B cell (primary cell): ENCODE measurements at places on chromosomes 12 and 14. TPM values are rescaled to one million over a fixed set of nuclear protein-coding genes. Genes with fewer than 3 reads are reported as not detected.
A peak's percentile ranks its signal among the peaks of the same experiment; 100 is the strongest.

Gene KLRK1
- polyA plus RNA-seq, result 2.1 and 60.0 TPM in 2 replicates

GRCh38 chr12:92234533-92234932, 88.9 kb upstream of the BTG1 start:
- DNase-seq, result no peak
- H3K36me3 ChIP-seq, result no peaks in the 10 kb centered on the region
- peaks cover 3% of the 10 kb centered on the region for H3K4me1 ChIP-seq
- H3K4me3 ChIP-seq, result no peak overlapping the region

DNA sequence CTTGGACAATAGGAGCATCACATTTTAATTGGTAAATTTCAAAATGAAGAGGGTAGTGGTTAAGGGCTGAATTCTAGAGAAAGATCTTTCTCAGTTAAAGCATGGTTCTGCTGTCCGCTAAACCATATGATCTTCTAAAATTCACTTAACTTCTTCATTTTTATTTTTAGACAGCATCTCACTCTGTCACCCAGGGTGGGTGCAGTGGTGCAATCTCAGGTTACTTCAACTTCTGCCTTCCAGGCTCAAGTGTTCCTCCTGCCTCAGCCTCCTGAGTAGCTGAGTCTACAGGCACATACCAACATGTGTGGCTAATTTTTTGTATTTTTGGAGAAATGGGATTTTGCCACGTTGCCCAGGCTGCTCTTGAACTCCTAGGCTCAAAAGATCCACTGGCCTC, 226.7 kb upstream of the ABCD2 start:
- H3K27me3 ChIP-seq, result no peaks in the 10 kb centered on the region
- peaks cover 18% of the 10 kb centered on the region for H3K4me1 ChIP-seq
- H3K4me3 ChIP-seq, result no peak overlapping the region
- DNase-seq, result peak; percentile 20

DNA sequence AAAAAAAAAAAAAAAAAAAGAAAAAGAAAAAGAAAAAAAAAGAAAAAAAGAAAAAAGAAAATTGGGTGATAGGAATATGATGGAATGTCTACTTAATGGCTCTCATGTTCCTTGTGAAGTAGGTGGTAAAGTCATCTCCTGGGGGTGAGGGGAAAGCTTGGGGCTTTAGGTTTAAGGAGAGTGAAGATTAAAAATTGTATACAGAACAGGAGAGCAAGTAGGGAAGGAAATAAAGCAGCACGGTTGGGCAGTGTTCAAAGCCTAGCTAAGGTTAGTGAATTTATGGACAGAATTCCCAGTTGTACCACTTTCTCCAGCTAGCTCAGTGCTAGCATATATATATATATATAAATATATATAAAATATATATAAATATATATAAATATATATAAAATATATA, 40.0 kb upstream of the SLC2A13 start:
- no peak for DNase-seq
- no peaks in the 10 kb centered on the region for H3K36me3 ChIP-seq
- no peak overlapping the region for H3K4me3 ChIP-seq
- H3K27ac ChIP-seq, result no peak overlapping the region

- no peaks in the 10 kb centered on the region for H3K27me3 ChIP-seq
- no peak overlapping the region for H3K4me3 ChIP-seq
- no peaks in the 10 kb centered on the region for H3K36me3 ChIP-seq
- H3K27ac ChIP-seq, result peak overlapping the region; percentile 19
Observed at GRCh38 chr12:131852551-131853299, 24.5 kb downstream of the MMP17 start.

GRCh38 chr14:93543766-93544165, 113.0 kb downstream of the UNC79 start:
- no peaks in the 10 kb centered on the region for H3K27me3 ChIP-seq
- no peaks in the 10 kb centered on the region for H3K4me1 ChIP-seq
- H3K27ac ChIP-seq, result no peak overlapping the region
- H3K4me3 ChIP-seq, result no peak overlapping the region

GRCh38 chr14:64454671-64455070, 10.6 kb upstream of the AKAP5 start:
- peaks cover 8% of the 10 kb centered on the region for H3K36me3 ChIP-seq
- no peak for DNase-seq
- no peak overlapping the region for H3K27ac ChIP-seq
- no peak overlapping the region for H3K4me3 ChIP-seq
- H3K4me1 ChIP-seq, result peaks cover 22% of the 10 kb centered on the region

GRCh38 chr12:124884587-124885438, 21.1 kb upstream of the SCARB1 start:
- H3K27me3 ChIP-seq, result no peaks in the 10 kb centered on the region
- no peaks in the 10 kb centered on the region for H3K36me3 ChIP-seq

Gene CDCA4
- polyA plus RNA-seq, result 6.3 and 7.2 TPM in 2 replicates

Gene UNG
- 5.8 and 6.1 TPM in 2 replicates for polyA plus RNA-seq

- peaks cover 4% of the 10 kb centered on the region for H3K4me1 ChIP-seq
- H3K4me3 ChIP-seq, result no peak overlapping the region
- H3K36me3 ChIP-seq, result peaks cover 30% of the 10 kb centered on the region
- H3K27me3 ChIP-seq, result no peaks in the 10 kb centered on the region
Observed at GRCh38 chr12:25084816-25085215, 110.1 kb downstream of the DNAI7 start.

DNA sequence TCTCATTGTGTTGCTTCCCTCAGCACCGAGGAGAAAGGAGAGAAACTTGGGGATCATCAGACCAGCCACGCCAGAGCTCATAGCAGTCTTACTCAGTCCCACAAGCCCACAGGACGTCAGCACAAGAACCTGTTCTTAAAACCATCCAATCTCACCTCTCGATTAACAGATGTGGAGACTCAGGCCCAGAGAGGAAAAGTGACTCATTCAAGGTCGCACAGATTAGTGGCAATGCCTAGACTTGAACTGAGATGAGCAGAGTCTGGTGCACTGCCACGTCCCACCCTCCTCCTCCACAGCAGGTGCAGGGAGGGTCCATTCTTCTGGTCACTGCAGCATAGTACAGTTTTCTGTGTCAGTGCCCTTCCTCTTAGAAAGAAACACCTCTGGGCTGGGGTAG, 154.9 kb upstream of the PZP start:
- no peak overlapping the region for H3K4me3 ChIP-seq
- H3K27ac ChIP-seq, result no peak overlapping the region
- no peaks in the 10 kb centered on the region for H3K36me3 ChIP-seq
- DNase-seq, result no peak
- no peaks in the 10 kb centered on the region for H3K27me3 ChIP-seq
- peaks cover 37% of the 10 kb centered on the region for H3K4me1 ChIP-seq

GRCh38 chr12:132639956-132640520, 21.5 kb downstream of the P2RX2 start:
- peaks cover 41% of the 10 kb centered on the region for H3K36me3 ChIP-seq
- H3K27me3 ChIP-seq, result no peaks in the 10 kb centered on the region
- DNase-seq, result no peak
- no peak overlapping the region for H3K4me3 ChIP-seq

DNA sequence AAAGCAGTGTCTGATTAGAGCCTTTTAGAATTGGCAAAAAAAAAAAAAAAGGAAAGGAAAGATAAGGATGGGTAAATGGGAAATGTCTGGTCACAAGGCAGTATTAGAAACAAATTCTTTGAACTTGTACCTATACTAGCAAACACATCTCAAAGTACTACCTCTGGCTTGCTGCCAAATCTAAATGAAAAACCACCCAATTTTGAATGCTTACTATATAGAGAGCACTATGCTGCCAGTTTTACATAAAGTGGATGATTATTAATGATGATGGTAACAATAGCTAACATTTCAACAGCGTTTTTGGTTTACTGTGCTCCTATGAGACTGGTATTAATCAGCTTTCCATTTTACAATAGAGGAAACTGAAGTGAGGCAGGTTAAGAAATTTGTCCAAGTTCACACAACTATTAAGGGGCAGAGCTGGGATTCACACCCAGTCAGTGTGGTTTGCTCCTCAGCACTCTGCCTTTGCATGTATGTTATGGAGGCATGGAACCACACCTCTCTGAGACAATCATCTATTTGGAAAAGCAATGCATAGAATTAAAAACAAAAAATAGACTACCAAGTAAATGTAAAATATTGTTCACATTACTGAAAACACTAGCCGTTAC, 34.2 kb downstream of the ATP2B1 start:
- H3K27ac ChIP-seq, result no peak overlapping the region
- no peak overlapping the region for H3K4me3 ChIP-seq
- DNase-seq, result no peak
- H3K27me3 ChIP-seq, result no peaks in the 10 kb centered on the region
- H3K4me1 ChIP-seq, result peaks cover 71% of the 10 kb centered on the region
- peaks cover 3% of the 10 kb centered on the region for H3K36me3 ChIP-seq

DNA sequence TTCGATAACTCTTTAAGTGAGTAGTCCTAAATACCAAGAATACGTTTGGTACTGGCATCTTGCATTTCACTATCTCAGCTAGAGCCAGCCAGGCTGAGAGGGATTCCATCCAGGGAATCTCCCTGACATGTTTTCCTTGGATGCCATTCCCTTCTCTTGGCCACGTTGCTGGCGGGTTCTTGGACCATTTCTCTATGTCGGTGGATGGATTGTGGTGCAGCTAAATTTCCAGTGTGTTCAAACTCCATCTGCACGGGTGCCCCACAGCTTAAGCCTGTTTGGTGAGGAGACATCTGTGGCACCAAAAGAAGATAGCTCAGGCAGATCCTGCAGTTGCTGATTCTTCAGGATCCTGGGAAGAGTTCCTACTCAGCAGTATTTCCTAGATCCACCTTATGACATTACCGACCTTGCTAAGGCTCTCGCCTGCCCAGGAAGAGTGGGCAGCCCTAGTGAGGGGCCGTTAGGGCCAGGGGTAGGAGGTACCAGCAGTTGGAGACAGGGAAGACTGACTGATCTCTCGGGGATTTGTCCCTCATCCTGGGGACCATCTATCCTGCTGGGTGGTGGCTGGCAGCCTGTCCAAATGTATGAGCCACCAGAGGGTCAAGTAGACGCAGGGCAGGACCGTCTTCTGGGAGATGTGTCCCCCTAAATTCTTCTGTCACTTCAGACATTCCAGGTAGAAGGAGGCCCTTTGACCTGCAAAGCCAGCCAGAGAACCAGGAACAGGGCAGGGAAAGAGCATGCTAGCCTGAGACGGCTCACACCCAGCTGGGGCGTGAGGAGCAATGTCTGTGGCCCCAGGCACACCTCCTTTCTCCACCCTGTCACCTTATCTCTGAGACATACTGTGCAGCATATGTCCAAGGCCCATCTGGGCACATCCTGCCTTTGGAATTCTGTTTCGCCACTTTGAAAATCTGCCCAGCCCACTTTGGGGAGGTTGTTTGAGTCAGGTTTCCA, 72.6 kb upstream of the CAPRIN2 start:
- H3K4me1 ChIP-seq, result peaks cover 12% of the 10 kb centered on the region
- peaks cover 25% of the 10 kb centered on the region for H3K27me3 ChIP-seq
- DNase-seq, result no peak
- H3K4me3 ChIP-seq, result no peak overlapping the region
- no peak overlapping the region for H3K27ac ChIP-seq

DNA sequence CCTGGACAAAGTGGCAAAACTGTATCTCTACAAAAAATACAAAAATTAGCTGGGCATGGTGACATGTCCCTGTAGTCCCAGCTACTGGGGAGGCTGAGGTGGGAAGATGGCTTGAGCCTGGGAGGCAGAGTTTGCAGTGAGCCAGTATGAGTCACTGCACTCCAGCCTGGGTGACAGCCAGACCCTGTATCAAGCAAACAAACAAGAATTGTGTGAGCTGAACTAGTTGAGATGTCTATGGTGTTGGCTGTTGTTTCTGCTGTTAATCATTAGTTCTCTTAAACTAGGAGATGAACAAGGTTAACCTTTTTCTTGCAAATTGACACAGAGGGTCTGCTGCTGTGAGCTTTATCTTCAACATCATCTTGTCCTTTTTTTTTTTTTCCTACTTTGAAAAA, 23.6 kb downstream of the RASSF3 start:
- H3K4me1 ChIP-seq, result peaks cover 51% of the 10 kb centered on the region
- no peak for DNase-seq
- H3K27me3 ChIP-seq, result no peaks in the 10 kb centered on the region
- H3K36me3 ChIP-seq, result peaks cover 21% of the 10 kb centered on the region
- H3K4me3 ChIP-seq, result no peak overlapping the region

DNA sequence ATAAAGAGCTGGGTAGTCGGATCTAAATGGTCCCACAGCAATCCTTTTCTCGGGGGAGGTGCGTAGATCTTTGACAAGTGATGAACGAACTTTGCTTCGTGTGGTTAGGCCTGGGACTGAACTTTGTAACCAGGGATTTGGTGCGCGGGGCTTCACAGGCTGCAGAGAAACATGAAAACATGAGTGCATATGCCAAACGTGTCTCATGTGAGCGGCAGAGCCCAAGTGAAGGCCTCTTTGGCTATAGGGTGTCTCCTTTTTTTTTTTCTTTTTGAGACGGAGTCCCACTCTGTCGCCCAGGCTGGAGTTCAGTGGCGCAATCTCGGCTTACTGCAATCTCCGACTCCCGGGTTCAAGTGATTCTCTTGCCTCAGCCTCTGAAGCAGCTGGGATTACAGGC, 12.0 kb upstream of the RIOX1 start:
- H3K4me3 ChIP-seq, result no peak overlapping the region
- H3K4me1 ChIP-seq, result no peaks in the 10 kb centered on the region
- no peak overlapping the region for H3K27ac ChIP-seq
- no peaks in the 10 kb centered on the region for H3K27me3 ChIP-seq
- DNase-seq, result no peak
- no peaks in the 10 kb centered on the region for H3K36me3 ChIP-seq

- no peak overlapping the region for H3K4me3 ChIP-seq
- H3K4me1 ChIP-seq, result no peaks in the 10 kb centered on the region
- H3K36me3 ChIP-seq, result no peaks in the 10 kb centered on the region
Observed at GRCh38 chr14:68062651-68063050, 243.1 kb downstream of the RAD51B start.

DNA sequence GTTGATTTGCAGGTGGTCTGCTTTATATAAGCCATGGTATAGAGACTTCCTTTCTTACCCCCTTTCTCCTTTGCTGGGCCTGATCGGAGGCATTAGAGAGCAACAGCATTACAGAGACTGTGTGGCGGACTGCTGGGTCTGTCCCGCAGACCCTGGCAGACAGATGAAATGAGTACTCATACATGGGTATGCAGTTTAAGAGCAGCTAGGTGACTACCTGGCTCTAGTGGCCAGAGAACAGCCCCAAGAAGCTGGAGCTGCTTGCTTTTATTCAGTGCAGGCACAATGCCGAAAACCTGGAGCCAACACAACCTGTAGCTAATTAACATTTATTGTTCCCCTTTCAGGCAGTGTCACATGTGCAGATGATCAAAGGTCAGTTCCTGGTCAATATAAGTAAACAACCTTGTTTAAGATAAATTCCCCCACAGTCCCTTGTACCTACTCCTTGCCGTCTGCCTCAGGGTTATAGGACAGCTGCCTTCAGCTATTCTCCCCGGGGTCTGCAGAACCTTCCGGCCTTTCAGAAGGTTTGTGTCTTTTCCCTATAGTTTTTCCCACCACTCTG, 160.0 kb downstream of the TRHDE start:
- H3K4me3 ChIP-seq, result no peak overlapping the region
- no peaks in the 10 kb centered on the region for H3K4me1 ChIP-seq
- H3K36me3 ChIP-seq, result no peaks in the 10 kb centered on the region
- H3K27ac ChIP-seq, result no peak overlapping the region

GRCh38 chr14:51210594-51210993, 29.5 kb upstream of the TMX1 start:
- H3K27me3 ChIP-seq, result peaks cover 3% of the 10 kb centered on the region
- no peak overlapping the region for H3K4me3 ChIP-seq
- no peak for DNase-seq
- no peaks in the 10 kb centered on the region for H3K36me3 ChIP-seq
- no peak overlapping the region for H3K27ac ChIP-seq
